ENCODE measurements at places on chromosomes 7 and 10.

GRCh38 chr7:155182406-155182970, 112.4 kb downstream of the HTR5A start:
- no peak overlapping the region for H3K27ac ChIP-seq
- no peak for DNase-seq
- no peaks in the 10 kb centered on the region for H3K36me3 ChIP-seq
- H3K4me1 ChIP-seq: no peaks in the 10 kb centered on the region
- no peak overlapping the region for H3K4me3 ChIP-seq

DNA sequence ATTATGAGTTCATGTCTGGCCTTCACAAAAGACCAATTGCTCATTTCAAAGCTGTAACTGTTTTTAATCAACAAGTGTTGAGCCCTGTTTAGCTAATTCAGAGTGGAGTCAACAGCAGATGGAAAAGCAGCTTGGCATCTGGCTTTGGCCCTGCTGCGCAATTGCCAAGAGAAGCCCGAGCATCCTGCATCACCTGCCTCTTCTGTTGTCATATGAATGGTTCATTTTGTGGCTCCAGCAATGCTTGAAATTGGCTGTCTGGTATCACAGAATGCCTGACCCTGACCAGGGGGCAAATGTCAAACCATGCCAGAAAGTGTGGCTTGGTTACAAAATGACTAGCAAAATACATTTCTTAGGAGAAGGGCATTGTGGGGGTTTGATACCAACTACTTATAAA, 296.5 kb upstream of the PHF14 start:
- no peaks in the 10 kb centered on the region for H3K36me3 ChIP-seq
- H3K4me3 ChIP-seq: no peak overlapping the region
- DNase-seq: no peak
- no peak overlapping the region for H3K27ac ChIP-seq
- H3K27me3 ChIP-seq: no peaks in the 10 kb centered on the region

GRCh38 chr7:41478187-41478586, 224.7 kb downstream of the INHBA start:
- DNase-seq: no peak
- H3K4me3 ChIP-seq: no peak overlapping the region
- no peaks in the 10 kb centered on the region for H3K27me3 ChIP-seq
- H3K27ac ChIP-seq: no peak overlapping the region
- no peaks in the 10 kb centered on the region for H3K36me3 ChIP-seq

GRCh38 chr10:92184977-92185376, 105.9 kb downstream of the CPEB3 start:
- DNase-seq: no peak
- H3K27ac ChIP-seq: no peak overlapping the region
- H3K4me3 ChIP-seq: no peak overlapping the region
- no peaks in the 10 kb centered on the region for H3K4me1 ChIP-seq
- H3K36me3 ChIP-seq: no peaks in the 10 kb centered on the region

GRCh38 chr7:81460250-81461045, 309.4 kb downstream of the HGF start:
- H3K27me3 ChIP-seq: no peaks in the 10 kb centered on the region
- H3K4me1 ChIP-seq: no peaks in the 10 kb centered on the region
- H3K36me3 ChIP-seq: no peaks in the 10 kb centered on the region
- no peak overlapping the region for H3K4me3 ChIP-seq
- DNase-seq: no peak
- H3K27ac ChIP-seq: no peak overlapping the region
